Placental pericyte (primary cell): ENCODE measurements at places on chromosomes 11 and 22. TPM values are rescaled to one million over a fixed set of nuclear protein-coding genes. Genes with fewer than 3 reads are reported as not detected.

CNGA4 gene
- total RNA-seq, result 0.44 TPM in 1 of 2 replicates, not detected in the other

LINC01488 gene
- total RNA-seq, result not detected in 2 replicates

PHF21B gene
- not detected in 2 replicates for total RNA-seq

OR6A2 gene
- total RNA-seq, result 0.57 TPM in 1 of 2 replicates, not detected in the other

KIF18A gene
- 5.9 and 39.4 TPM in 2 replicates for total RNA-seq

EPS8L2 gene
- total RNA-seq, result 51.4 and 51.7 TPM in 2 replicates

NAALAD2 gene
- 0.29 and 0.44 TPM in 2 replicates for total RNA-seq

APOA5 gene
- total RNA-seq, result not detected in 2 replicates

ZFTA gene
- 8.5 and 17.9 TPM in 2 replicates for total RNA-seq

PNPLA5 gene
- total RNA-seq, result not detected in 2 replicates

OR52H1 gene
- total RNA-seq, result 0.22 and 1.0 TPM in 2 replicates

OR8G5 gene
- not detected in 2 replicates for total RNA-seq

ANO5 gene
- total RNA-seq, result not detected in 2 replicates

F2 gene
- not detected in 2 replicates for total RNA-seq

PAMR1 gene
- total RNA-seq, result 185 and 340 TPM in 2 replicates

MS4A12 gene
- not detected in 2 replicates for total RNA-seq

FAM227A gene
- 1.3 and 1.8 TPM in 2 replicates for total RNA-seq

APOL4 gene
- under 0.01 and 0.44 TPM in 2 replicates for total RNA-seq

CADM1 gene
- 3.3 and 32.4 TPM in 2 replicates for total RNA-seq

NELL1 gene
- total RNA-seq, result not detected in 2 replicates

ISX gene
- total RNA-seq, result not detected in 2 replicates

SSTR3 gene
- total RNA-seq, result not detected in 2 replicates

FGF4 gene
- not detected in 2 replicates for total RNA-seq

THRSP gene
- total RNA-seq, result not detected in 2 replicates

NUP160 gene
- 25.8 and 51.0 TPM in 2 replicates for total RNA-seq

LMNTD2 gene
- 0.29 and 1.8 TPM in 2 replicates for total RNA-seq

CRYBB3 gene
- total RNA-seq, result not detected in 2 replicates

MAP6 gene
- total RNA-seq, result 0.57 and 2.4 TPM in 2 replicates

SCGB1D2 gene
- not detected in 2 replicates for total RNA-seq

SEC14L6 gene
- total RNA-seq, result not detected in 2 replicates

SEPTIN3 gene
- total RNA-seq, result 0.14 TPM in 1 of 2 replicates, not detected in the other

MUC5AC gene
- total RNA-seq, result not detected in 2 replicates

GGT1 gene
- 1.7 and 12.0 TPM in 2 replicates for total RNA-seq

UBQLN3 gene
- total RNA-seq, result under 0.01 TPM in 1 of 2 replicates, not detected in the other

KCNJ11 gene
- total RNA-seq, result not detected in 2 replicates

UBQLNL gene
- 0.14 and 0.44 TPM in 2 replicates for total RNA-seq

TRPM5 gene
- not detected in 2 replicates for total RNA-seq

PIWIL4 gene
- total RNA-seq, result 1.3 and 6.0 TPM in 2 replicates

KDM4D gene
- 0.44 and 1.9 TPM in 2 replicates for total RNA-seq

GGTLC3 gene
- total RNA-seq, result not detected in 2 replicates

OR8A1 gene
- total RNA-seq, result under 0.01 TPM in 2 replicates

LRRC74B gene
- 0.14 TPM in 1 of 2 replicates, not detected in the other for total RNA-seq

SYT13 gene
- total RNA-seq, result not detected in 2 replicates

MMP12 gene
- total RNA-seq, result 0.22 and 5.6 TPM in 2 replicates

TYR gene
- total RNA-seq, result not detected in 2 replicates

NRXN2 gene
- total RNA-seq, result 0.44 and 8.4 TPM in 2 replicates
